HS-5 (cell line): ENCODE measurements at places on chromosomes 1 and 21.

DNA sequence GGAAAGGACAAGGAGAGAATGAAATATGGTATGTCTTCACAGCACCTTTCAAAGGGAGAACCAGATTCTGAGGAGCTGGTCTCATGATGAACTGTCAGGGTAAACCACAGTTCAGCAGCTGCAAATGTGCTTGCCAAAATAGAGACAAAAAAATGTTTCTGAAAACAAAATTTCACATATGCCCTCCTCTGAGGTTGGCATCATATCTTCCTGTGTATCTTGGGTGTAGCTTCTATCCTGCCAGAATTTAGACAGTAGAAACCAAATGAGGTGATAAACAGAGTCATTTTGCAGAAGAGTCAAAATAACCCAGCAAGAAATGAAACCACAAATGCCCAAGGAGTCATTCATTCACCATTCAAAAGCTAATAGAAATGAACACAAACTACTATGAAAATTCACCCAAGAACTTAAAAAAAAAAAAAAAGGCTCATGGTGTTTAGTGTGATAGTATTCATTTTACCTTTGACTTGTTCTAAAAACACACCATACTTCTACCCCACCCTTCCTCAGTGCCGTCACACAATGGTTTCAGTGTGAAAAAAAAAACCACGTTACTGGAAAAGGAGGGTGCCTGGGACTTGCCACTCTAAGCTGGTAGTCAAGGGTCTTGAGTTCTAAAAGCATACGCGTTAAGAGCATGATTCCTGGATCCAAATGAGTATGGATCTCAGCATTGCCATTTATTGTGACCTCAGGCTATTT, 18.5 kb downstream of the SELL start:
- DNase-seq = no peak

DNA sequence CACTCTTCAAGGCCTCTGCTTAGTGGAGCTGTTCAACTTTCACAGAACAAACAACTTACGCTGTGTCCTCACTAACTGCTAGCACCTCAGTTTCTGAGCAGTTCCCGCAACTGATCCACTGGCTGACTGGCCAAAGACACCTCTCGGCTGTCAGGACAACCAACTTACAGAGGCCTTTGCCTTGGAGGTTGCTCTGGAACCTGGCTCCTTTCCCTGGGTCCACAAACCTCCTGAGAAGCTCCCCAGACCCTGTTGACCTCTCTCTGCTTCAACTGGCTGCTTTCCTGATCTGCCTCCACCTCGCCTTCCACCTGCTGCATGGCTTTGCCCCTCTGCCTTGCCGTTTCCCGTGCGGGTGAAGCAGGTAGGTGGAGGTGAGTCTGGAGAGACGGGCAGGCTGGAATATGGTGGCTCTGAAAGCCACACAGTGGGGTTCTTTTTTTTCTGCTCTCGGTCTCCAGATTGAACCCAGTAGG, 13.0 kb downstream of the BTBD19 start:
- no peak for DNase-seq

- no peak for DNase-seq
Measured at GRCh38 chr1:94236630-94237290, 624 bp downstream of the ARHGAP29 start.

GRCh38 chr21:42682661-42683210, 29.3 kb downstream of the PDE9A start:
- no peak for DNase-seq

- DNase-seq = no peak
Measured at GRCh38 chr1:187413405-187414169, 584.8 kb downstream of the PLA2G4A start.

- no peak for DNase-seq
Measured at GRCh38 chr1:18701183-18701582, 70.5 kb downstream of the PAX7 start.

DNA sequence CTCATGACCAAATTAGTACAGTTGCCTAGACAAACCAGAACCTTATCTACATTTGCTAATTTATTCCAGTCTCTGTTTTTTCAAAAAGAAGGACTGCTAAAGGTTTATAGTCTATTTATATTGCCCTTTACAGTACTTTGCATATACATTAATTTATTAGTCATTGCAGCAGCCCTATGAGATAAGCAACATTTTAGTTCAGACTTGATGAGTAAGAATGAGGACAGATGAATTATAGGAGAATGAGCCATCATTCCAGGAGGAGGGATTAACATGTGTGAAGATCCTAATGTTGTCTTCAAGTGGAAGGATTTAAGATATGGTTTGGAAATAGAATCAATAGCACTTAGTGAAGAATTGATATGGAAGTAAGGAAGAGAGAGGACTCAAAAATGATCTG, 152.4 kb downstream of the KCTD3 start:
- peak; percentile 67 for DNase-seq

DNA sequence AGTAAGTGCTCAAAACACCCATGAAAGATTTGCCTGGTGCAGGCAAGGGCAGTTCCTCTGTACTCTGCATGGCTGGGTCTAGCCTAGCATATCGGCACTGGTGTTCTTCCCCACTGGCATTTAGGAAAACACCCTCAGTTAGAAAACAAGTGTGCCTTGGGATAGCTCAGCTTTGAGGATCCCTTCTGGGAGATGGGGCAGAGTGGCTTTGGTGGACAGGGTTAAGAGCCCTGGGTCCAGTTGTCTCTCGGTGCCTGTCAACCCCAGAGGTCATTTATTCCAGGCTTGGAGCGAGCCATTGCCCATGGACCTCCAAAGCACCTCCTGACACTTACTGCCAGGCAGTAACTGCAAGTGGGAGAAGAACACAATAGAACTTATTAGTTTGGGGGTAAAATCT, 80.8 kb upstream of the DIRAS3 start:
- DNase-seq = no peak

- no peak for DNase-seq
Measured at GRCh38 chr1:185907246-185907645, 173.1 kb downstream of the HMCN1 start.

DNA sequence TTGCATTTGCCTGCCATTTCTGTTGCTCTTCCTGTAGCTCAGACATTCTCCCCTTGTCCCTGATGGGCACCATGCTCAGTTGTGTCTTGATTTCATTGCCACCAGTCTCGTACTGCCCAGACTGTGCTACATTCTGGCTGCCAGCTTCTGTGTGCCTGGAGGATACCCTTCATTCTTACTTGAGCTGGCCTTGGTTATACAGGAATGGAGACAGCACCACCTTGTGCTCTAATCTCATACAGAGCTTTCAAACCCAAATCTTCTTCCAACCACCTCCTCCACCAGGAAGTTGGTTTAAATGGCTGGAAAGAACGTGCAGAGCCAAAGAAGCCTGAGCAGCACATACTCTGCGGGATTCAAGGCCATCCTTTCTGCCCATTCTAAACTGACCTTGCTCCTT, 165.3 kb downstream of the SLC35F3 start:
- no peak for DNase-seq

GRCh38 chr1:90356991-90357390, 360.1 kb downstream of the BARHL2 start:
- no peak for DNase-seq

GRCh38 chr1:94253456-94254017, 16.2 kb upstream of the ARHGAP29 start:
- DNase-seq = no peak

- DNase-seq = no peak
Measured at GRCh38 chr1:46065405-46065804, 67.0 kb downstream of the PIK3R3 start.

- no peak for DNase-seq
Measured at GRCh38 chr1:224684979-224685425, 68.9 kb downstream of the CNIH3 start.

GRCh38 chr1:16717336-16718098, 22.8 kb upstream of the RNU1-4 start:
- no peak for DNase-seq

DNA sequence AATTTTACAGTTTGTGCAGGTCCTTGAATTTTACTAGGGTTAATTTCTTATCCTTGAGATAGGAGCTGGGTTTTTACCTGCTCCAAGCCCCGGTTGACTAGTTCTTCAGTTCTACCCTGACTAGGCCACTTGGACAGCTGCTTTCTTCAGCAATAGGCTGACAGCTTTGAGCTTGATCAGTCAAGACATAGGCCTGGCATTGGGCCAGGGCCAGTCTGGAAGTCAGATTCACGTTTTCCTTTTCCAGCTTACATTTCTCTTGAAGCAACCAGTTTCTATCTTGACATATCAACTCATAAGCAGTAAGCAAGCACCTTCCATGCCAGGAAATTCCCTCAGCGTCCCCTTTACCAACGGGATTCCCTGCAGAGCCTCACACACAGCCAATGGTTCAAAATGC, 63.7 kb upstream of the AJAP1 start:
- DNase-seq = no peak

GRCh38 chr1:65478379-65479026, 58.0 kb downstream of the LEPR start:
- no peak for DNase-seq

DNA sequence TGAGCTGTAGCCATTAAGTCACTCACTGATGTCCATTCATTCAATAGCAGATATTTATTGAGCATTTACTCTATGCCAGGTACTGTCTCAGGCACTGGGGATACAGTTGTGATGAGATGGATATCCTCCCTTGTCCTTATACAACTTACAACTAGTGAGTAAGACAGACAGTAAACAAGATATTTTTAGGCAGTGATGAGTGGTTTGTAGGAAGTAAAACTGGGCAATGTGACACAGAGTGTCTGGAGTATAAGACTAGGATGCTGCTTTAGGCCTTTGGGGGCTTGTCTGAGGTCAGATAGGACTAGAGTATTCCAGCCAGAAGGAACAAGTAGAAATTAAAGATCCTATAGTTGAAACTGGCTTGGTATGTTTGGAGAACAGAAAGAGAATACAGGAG, 41.4 kb downstream of the NOS1AP start:
- no peak for DNase-seq

GRCh38 chr1:161985301-161985822, 38.3 kb downstream of the OLFML2B start:
- no peak for DNase-seq

DNA sequence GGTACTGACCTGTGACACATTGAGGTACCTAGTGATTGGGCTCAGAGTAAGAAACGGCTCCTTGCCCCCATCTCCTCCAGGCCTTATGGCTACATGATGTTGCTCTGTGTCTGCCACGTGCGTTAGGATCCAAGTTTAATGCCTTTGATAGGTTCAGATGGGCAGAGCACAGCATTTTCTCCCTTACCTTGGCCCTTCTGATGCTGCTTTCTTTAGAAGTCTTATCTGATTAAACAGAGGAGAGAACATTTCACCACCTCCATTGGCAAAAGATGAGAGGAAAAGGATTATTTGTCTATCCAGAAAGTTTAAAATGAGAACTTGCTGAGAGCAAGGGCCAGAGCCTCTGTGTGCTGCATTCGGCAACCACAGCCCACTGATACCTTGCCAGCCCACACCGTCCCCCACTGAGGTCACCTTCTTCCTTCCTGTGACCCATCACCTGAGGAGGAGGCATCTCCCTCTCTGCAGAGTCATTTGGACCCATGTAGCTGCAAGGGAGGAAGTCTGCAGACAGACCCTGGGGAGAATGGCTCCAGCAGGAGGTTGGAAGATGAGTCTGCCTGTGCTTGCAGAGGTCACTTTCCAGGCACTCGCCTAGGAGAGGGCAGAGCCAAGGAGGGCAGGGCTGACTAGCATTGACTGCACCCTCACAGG, 16.7 kb downstream of the SHISA4 start:
- DNase-seq = no peak

DNA sequence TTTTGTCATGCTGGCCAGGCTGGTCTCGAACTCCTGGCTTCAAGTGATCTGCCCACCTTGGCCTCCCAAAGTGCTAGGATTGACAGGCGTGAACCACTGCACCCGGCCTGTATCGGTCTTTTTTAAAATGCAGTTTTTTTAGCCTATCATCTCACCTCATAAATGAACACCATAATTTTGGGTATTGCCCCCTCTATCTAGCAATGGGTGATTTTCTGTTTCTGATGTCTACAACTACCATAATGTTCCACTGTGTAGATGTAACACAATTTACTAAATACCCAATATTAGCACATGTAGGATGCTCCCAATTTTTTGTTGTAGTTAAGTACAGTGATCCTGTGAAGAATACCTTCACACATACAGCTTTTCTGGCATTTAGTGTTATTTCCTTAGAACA, 2.0 kb upstream of the CAMTA1 start:
- no peak for DNase-seq

DNA sequence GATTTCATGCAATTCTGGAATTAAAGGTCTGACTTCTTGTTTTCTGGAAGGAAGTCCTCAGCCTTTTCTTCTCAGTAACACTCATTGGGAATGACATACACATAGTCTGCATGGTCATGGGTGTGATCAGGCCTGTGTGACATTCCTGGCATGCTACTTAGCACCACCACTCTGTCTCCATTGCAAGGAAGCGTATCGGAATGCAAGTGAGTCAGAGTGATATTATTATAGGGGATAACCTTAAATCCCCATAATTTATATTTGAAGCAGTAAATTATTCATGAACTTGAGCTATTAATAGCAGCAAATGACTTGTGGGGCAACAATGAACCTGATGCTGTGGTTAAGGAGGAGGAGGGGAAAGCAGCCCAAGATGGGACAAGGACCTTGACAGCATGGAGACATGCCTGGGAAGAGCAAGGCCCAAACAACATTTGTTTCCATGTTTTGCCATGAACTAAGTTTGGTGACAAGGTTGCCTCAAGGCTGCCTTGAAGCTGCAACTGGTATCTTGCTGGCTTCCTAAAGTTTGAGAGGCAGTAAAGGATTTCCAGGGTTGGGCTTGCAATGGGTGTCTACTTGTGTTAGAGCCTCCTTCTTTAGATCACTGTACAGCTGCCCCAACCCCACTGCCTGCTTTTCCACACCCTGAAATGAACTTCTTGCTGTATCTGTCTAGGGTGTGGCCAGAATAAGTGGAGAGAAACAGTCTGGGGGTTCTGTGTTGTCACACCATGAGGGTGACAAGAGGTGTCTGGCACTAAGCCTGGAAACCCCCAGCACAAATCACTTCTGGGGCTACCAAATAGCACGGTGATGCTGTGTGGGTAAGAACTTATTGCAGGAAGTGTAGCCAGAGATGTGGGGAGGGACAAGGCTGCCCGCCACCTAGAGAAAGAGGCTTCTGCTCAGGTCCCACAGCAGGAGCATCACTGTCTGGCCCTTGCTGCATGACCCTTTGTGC, 4.6 kb downstream of the MAB21L3 start:
- DNase-seq = peak; percentile 63

- DNase-seq = no peak
Measured at GRCh38 chr1:75999034-75999433, 66.8 kb upstream of the ASB17 start.

GRCh38 chr1:44592208-44593145, 81.8 kb downstream of the TMEM53 start:
- no peak for DNase-seq

GRCh38 chr1:183885142-183885735, 80.3 kb downstream of the RGL1 start:
- DNase-seq = no peak

GRCh38 chr1:176136891-176137290, 70.2 kb downstream of the COP1 start:
- DNase-seq = no peak

- DNase-seq = no peak
Measured at GRCh38 chr1:32901823-32902534, 790 bp upstream of the TMEM54 start.

DNA sequence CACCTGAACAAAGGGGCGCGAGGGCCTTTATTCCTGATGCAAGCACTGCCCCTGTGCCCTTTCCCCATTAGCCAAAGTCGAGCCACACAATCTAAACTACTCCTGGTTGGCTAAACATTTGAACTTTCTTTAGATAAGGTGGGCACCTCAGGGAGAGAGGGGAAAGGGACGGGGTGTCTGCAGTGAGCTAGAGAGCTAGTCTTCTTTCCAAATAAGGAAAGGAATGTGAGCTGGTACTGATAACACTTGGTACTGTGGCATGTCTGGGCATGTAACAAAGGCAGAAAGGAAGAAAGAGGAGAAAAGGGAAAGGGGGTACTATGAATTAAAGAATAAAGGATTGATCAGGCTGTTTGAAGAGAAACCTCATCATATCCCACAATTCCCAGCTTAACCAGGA, 62.8 kb downstream of the OVGP1 start:
- no peak for DNase-seq
